ENCODE measurements at places on chromosomes 2 and 18.

- no peak for DNase-seq
Measured at GRCh38 chr2:108316461-108317258, 28.0 kb downstream of the SULT1C2 start.

- peak; percentile 19 for DNase-seq
Measured at GRCh38 chr2:48566592-48567310, 36.8 kb downstream of the STON1 start.

DNA sequence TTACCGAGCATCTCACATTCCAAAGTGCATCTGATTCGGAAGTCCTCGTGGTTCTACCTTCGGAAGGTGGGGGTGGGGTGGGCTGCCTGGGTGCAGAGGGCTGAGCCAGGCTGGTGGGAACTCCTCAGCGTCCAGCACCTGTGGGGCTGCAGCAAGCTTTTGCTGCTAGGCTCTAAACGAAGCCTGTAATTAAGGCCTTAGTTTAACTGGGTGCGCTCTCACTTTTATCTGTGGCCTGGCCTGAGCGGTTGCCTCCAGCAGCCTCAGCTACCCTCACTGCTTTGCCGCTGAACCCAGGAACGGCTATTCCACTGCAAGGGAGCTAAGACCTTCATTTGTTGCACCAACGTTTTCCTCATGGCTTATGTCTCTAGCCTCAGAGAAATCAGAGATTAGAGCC lies 48.4 kb downstream of the TMEM17 start:
- DNase-seq, result no peak

GRCh38 chr2:189096769-189097447 lies 82.7 kb downstream of the COL5A2 start:
- DNase-seq, result no peak

DNA sequence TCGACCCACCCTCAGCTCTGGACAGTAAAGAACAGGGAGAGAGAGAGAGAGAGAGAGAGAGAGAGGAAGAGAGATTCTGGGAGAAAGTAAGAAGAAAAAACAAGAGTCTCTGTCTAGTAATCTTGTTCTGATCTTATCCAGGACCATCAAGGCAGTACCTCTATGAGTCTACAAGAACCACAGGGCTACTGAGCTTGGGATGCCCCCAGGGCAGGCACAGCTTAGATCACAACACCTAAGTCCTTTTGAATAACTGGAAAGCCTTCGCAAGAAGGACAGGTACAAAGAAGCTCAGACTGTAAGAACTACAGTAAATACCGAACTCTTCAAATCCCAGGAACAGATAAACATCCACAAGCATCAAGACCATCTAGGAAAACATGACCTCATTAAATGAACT lies 51.4 kb upstream of the SGPP2 start:
- DNase-seq, result no peak

DNA sequence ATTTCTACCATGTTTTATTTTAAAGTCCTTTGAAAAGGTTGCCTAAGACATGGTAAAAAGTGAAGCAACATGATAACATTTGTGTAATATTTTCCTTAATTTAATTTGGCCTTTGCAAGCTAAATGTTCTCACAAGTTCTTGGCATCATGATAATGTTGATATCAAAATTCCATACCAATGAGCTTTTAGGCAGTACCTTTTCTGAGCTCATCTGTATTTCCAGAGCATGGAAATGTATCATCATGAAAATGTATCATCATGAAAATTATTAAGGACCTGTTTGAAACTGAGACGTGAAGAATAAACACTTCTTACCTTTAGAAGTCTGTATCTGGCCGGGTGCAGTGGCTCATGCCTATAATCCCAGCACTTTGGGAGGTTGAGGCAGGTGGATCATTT lies 73.8 kb downstream of the VWC2L start:
- DNase-seq, result no peak

- DNase-seq, result no peak
Measured at GRCh38 chr2:61371027-61371426, 99.9 kb downstream of the USP34 start.

DNA sequence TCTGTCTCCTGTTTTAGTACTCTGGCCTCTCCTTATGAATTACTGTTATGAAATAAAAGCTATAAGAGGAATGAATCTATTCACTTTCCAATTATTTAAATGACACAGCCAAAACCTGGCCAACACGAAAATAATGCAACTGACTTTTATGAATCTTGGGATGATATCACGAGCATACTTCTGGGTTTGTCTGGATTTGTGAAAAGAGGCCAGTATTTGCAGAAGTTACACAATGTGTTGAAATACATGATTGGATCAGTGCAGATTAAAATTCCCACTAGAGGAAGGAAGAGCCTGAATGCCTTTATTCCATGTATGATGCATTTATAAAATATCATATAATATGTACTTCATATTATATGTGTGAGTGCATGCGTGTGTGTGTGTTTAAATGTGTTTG lies 418.2 kb downstream of the GRB14 start:
- no peak for DNase-seq

GRCh38 chr18:78459668-78460067 lies 520.0 kb upstream of the SALL3 start:
- DNase-seq, result no peak

Data from HEK293T (cell line).